CD4-positive, alpha-beta T cell (primary cell): ENCODE measurements at places on chromosomes 2 and 18. TPM values are rescaled to one million over a fixed set of nuclear protein-coding genes. Genes with fewer than 3 reads are reported as not detected.

DNA sequence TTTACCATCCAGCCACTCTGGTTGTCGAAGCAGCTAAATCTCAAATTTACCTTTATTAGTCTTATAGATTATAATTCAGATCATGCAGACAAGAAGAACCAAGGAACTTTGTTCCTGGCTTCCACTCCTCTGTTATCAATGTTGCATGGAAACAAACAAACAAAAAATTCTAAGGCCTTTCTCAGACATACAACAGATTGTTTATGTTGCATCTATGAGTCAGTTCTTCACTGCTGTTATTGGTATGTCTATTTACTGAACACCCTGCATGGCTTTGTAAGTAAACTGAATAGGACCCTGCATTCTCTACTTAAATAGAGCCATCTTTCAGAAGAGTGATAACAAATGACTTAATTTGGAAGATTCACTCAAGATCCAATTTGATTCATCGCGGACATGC is 1.6 kb upstream of the ANKRD44 start:
- no peaks in the 10 kb centered on the region for H3K27me3 ChIP-seq
- no peak for DNase-seq
- no peaks in the 10 kb centered on the region for H3K36me3 ChIP-seq
- H3K4me1 ChIP-seq = peaks cover 33% of the 10 kb centered on the region

- H3K27me3 ChIP-seq = no peaks in the 10 kb centered on the region
- H3K27ac ChIP-seq = no peak overlapping the region
- H3K4me1 ChIP-seq = no peaks in the 10 kb centered on the region
- DNase-seq = no peak
- H3K4me3 ChIP-seq = no peak overlapping the region
Observed at GRCh38 chr2:44137872-44138551, 30.7 kb upstream of the PPM1B start.

DNA sequence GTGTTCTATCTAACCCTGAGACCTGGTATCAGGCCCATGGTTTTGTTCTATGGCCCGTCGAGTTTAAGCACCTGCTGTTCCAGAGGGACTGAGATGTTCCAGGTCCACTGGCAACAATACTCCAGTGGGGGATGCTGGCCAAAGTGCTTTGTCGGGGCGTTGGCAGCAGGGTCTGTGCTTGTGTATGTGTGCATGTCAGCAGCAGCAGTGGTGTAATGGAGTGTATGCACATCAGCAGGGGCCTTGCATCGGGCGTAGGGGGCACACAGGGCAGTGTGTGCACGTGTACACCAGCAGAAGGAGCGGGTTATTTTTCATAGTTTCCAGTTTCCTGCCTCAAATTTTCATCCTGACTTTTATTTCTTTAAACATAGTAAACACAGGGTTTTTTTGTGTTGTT is 37.8 kb upstream of the THUMPD2 start:
- H3K27ac ChIP-seq = no peak overlapping the region
- no peak overlapping the region for H3K4me3 ChIP-seq
- H3K4me1 ChIP-seq = no peaks in the 10 kb centered on the region
- no peaks in the 10 kb centered on the region for H3K27me3 ChIP-seq

DNA sequence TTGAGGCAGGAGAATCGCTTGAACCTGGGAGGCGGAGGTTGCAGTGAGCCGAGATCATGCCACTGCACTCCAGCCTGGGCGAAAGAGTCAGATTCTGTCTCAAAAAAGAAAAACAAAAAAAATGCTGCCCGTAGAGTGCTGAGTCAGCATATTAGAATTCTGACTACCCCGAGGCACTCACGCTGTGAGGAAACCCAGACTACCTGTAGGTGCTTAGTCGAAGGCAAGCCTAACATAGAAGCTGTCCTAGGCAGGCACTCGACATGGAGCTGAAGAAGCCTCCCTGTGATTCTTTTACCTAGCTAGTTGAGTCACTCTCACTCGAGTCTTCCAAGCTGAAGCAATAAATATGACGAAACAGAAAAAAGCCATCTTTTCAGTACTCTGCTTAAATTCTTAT is 1323.2 kb upstream of the DDX18 start:
- H3K4me3 ChIP-seq = no peak overlapping the region
- DNase-seq = no peak
- no peaks in the 10 kb centered on the region for H3K4me1 ChIP-seq
- no peaks in the 10 kb centered on the region for H3K36me3 ChIP-seq

- H3K27ac ChIP-seq = no peak overlapping the region
- peaks cover 18% of the 10 kb centered on the region for H3K4me1 ChIP-seq
- no peaks in the 10 kb centered on the region for H3K36me3 ChIP-seq
- no peak for DNase-seq
- H3K27me3 ChIP-seq = no peaks in the 10 kb centered on the region
Observed at GRCh38 chr2:8461341-8461740, 220.5 kb upstream of the ID2 start.

- H3K27me3 ChIP-seq = no peaks in the 10 kb centered on the region
- DNase-seq = no peak
- H3K4me1 ChIP-seq = no peaks in the 10 kb centered on the region
- H3K27ac ChIP-seq = no peak overlapping the region
- H3K36me3 ChIP-seq = no peaks in the 10 kb centered on the region
- H3K4me3 ChIP-seq = no peak overlapping the region
Observed at GRCh38 chr2:200393191-200393590, 86.7 kb downstream of the SPATS2L start.

DNA sequence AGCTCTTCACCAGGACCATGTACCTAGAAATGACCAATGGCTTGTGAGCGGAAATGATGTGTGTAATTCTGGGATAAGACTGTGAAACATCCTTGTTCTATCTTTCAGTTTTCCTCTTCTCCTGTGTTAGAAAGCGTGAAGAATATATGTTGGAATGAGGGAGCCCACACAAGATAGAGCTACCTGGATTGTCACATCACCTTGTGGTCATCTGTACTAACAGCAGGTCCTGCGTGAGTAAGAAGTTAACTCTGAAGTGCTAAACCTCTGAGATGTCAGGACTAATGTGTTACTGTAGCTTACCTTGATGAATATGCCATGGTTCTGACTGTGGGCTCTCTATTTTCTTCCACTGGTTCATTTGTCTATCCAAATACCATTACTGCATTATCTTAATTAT is 75.6 kb downstream of the FASTKD2 start:
- no peaks in the 10 kb centered on the region for H3K4me1 ChIP-seq
- no peaks in the 10 kb centered on the region for H3K27me3 ChIP-seq
- no peak overlapping the region for H3K4me3 ChIP-seq
- no peak for DNase-seq
- no peak overlapping the region for H3K27ac ChIP-seq

GRCh38 chr2:16303761-16304160 is 361.9 kb downstream of the CYRIA start:
- no peaks in the 10 kb centered on the region for H3K36me3 ChIP-seq
- peaks cover 4% of the 10 kb centered on the region for H3K4me1 ChIP-seq
- H3K27ac ChIP-seq = no peak overlapping the region
- H3K4me3 ChIP-seq = no peak overlapping the region

DNA sequence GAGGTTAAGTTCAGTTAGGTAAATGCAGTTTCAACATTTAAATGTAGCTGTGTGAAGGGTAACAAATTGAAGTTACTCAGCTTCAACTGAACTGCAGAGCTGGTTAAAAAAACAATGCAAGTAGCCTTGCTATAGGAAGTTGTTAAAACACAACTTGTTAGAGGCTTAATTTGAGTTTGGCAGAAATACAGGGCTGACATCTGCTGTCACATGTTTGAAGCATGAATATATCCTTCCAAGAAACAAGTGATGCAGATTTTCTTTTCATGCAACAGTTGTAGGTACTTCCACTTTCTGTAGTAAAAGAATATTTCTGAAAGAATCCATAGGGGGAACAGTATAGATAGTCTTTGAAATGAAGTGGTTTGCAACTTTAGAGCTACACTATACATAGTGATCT is 208.7 kb upstream of the RASGRP3 start:
- peaks cover 3% of the 10 kb centered on the region for H3K4me1 ChIP-seq
- no peak for DNase-seq
- H3K27me3 ChIP-seq = no peaks in the 10 kb centered on the region
- no peak overlapping the region for H3K27ac ChIP-seq
- no peaks in the 10 kb centered on the region for H3K36me3 ChIP-seq

- H3K27me3 ChIP-seq = no peaks in the 10 kb centered on the region
- H3K4me3 ChIP-seq = no peak overlapping the region
- peaks cover 9% of the 10 kb centered on the region for H3K4me1 ChIP-seq
Observed at GRCh38 chr2:27960237-27960912, 69.8 kb downstream of the BABAM2 start.

DNA sequence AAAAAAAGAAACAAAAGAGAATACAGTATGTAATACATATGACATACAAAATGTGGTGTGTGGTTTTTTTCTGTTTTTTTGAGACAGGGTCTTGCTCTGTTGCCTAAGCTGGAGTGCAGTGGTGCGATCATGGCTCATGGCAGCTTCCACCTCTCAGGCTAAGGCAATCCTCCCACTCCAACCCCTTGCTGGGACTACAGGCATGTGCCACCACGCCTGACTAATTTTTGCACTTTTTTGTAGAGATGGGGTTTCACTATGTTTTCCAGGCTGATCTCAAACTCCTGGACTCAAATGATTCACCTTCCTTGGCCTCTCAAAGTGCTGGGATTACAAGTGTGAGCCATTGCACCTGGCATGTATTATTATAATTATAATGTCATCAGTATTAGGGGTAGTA is 38.9 kb downstream of the DHX57 start:
- H3K27me3 ChIP-seq = no peaks in the 10 kb centered on the region
- H3K4me1 ChIP-seq = no peaks in the 10 kb centered on the region
- DNase-seq = no peak
- H3K27ac ChIP-seq = no peak overlapping the region
- no peak overlapping the region for H3K4me3 ChIP-seq

DNA sequence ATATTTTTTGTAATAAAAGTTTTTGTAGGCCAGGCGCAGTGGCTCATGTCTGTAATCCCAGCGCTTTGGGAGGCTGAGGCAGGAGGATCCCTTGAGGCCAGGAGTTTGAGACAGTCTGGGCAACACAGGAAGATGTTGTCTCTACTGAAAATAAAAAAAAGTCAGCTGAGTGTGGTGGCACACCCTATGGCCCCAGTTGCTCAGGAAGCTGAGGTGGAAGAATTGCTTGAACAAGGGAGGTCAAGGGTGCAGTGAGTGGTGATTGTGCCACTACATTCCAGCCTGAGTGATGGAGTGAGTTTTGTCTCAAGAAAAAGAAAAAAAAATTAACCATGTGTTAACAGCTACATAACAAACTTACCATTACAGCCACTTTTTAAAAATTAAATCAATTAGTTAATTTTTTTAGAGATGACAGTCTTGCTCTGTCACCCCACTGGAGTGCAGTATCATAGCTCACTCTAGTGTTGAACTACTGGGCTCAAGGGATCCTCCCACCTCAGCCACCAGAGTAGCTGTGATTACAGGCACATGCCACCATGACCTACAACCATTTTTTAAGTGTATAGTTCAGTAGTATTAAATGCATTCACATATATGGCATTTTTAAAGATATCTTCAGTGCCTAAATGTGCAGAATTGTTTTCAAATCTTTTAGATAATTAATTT is 67.2 kb upstream of the ACYP2 start:
- no peak overlapping the region for H3K4me3 ChIP-seq
- peaks cover 16% of the 10 kb centered on the region for H3K4me1 ChIP-seq
- peaks cover 4% of the 10 kb centered on the region for H3K36me3 ChIP-seq
- H3K27me3 ChIP-seq = no peaks in the 10 kb centered on the region
- H3K27ac ChIP-seq = no peak overlapping the region

GRCh38 chr18:3524706-3525105 is 74.7 kb downstream of the TGIF1 start:
- no peak overlapping the region for H3K27ac ChIP-seq
- no peaks in the 10 kb centered on the region for H3K27me3 ChIP-seq
- no peak for DNase-seq
- no peaks in the 10 kb centered on the region for H3K36me3 ChIP-seq
- H3K4me3 ChIP-seq = no peak overlapping the region

- H3K4me1 ChIP-seq = peaks cover 10% of the 10 kb centered on the region
- no peak overlapping the region for H3K27ac ChIP-seq
- no peaks in the 10 kb centered on the region for H3K36me3 ChIP-seq
- no peak for DNase-seq
Observed at GRCh38 chr2:172513935-172514586, 41.8 kb upstream of the PDK1 start.

Gene FBXO48
- total RNA-seq = 0.44 TPM

Gene SMC6
- 7.1 TPM for total RNA-seq

Gene UGT1A10
- not detected for total RNA-seq

Gene SLC9A4
- total RNA-seq = not detected

Gene TMEM237
- total RNA-seq = 4.0 TPM
